ENCODE measurements at places on chromosomes 5 and 9. TPM values are rescaled to one million over a fixed set of nuclear protein-coding genes. Genes with fewer than 3 reads are reported as not detected.

- no peak for DNase-seq
Observed at GRCh38 chr5:169954786-169955185, 25.5 kb downstream of the INSYN2B start.

DIPK1B gene
- total RNA-seq: 26.3 TPM

- DNase-seq: peak; percentile 26
Observed at GRCh38 chr5:113806904-113807303, 293.4 kb downstream of the YTHDC2 start.

PCDHGB5 gene
- 33.6 TPM for total RNA-seq

NTRK2 gene
- total RNA-seq: 6.5 TPM

DNA sequence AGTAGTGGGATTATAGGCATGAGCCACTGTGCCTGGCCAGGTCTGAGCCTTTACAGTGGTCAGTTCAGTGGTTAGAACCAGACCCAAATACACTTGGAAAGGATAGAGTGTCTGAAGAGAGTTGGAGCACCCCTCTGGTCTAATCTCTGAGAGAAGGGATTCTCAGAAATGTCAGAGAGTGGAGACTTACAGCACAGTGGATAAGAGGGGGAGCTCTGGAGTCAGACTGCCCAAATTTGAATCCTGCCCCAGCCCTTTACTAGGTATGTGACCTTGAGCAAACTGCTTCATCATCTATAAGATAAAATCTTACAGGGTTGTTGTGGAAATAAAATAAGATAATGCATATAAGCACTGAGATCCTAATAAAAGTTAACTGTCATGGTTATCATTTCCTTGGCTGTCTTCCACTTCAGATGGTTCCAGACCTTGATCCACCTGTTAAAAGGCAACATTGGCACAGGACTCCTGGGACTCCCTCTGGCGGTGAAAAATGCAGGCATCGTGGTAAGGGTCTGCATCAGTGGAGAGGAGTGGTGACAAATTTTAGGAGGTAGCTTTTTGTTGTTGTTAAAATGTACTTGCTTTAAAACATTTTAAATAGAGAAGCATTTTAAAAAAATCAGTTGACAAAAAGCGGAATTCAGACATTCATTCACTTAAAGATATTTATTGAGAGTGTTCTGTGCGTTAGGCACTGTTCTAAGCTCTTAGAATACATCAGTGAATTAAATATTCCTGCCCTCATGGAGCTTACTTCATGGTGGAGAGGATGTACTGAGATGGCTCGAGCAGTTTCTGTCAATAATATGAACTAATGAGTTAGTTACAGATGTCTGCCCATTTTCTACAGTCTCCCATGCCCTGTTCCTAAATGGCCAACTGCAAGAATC, 16.0 kb downstream of the SLC36A1 start:
- no peak for DNase-seq

EPB41L4A gene
- 10.6 TPM for total RNA-seq

DNA sequence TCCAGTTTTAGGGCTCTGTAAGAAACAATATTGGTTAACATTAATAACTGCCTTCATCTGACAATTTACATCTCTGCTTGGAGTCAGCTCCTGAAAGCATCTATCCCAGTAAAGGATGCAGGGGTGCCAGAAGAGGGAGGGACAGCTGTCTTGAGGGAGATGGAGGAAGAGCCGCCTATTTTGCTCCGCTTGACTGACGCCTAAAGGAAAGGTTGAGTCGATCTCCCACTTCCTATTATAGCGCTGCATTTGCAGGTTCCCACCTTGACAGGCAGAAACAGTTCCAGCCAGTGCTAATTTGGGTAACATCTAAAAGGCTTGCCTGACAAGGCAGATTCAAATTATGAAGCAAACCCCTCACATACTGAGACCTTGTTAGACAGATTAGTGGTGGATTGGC, 374.6 kb downstream of the SPATA31D1 start:
- no peak for DNase-seq

GRCh38 chr5:172777881-172778814, 7.2 kb upstream of the DUSP1 start:
- DNase-seq: peak; percentile 57

ENC1 gene
- 3.3 TPM for total RNA-seq

SAXO1 gene
- total RNA-seq: 0.37 TPM

DNA sequence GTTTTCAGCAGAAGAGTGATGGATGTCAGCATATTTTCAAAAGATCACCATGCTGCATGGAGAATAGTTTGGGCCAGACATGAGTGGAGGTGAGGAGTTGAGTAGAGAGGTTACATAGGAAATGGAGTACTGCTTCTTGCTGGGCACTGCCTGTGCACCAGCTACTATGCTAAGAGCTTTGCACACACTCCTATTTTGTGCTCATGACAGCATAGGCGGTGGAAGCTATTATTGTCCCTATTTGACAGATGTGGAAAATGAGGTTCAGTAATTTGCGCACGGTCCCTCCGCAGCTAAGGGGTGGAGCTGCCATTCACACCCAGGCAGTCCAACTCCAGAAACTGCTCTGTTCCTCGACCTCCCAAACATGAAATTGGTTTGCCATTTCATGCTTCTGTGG, 67.8 kb downstream of the ENTREP1 start:
- DNase-seq: no peak

DNA sequence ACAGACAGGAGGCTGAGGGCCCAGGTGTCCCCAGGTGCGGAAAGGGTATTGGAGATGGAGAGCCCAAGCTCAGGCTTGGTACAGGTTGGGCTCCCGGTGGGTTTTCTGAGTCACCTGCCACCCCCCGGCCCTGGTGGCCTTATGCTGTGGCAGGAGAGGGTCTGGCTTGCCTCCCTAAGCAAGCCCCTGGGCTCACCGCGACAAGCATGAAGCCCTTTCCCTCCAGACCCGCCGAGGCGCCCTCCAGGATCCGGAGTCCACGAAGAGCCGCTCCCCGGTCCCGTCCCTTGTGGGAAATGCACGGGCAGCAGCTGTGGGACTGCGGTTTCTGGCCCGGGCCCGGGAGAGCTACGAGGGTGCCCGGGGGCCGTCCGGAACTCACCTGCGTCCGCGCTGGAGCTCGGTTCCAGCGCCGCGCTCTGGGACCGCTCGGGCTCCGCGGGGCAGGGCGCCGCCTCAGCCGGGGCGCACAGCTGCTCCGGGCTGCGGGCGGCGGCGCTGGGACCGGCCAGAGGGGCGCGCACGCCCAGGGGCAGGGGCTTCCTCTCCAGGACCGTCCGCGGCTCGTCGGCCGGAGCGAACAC, 757 bp downstream of the SAPCD2 start:
- DNase-seq: no peak

LHX3 gene
- total RNA-seq: not detected

GRCh38 chr9:130001190-130001589, 41.8 kb downstream of the FNBP1 start:
- DNase-seq: no peak

- DNase-seq: no peak
Observed at GRCh38 chr5:74028406-74028805, 402.4 kb downstream of the ARHGEF28 start.

DNA sequence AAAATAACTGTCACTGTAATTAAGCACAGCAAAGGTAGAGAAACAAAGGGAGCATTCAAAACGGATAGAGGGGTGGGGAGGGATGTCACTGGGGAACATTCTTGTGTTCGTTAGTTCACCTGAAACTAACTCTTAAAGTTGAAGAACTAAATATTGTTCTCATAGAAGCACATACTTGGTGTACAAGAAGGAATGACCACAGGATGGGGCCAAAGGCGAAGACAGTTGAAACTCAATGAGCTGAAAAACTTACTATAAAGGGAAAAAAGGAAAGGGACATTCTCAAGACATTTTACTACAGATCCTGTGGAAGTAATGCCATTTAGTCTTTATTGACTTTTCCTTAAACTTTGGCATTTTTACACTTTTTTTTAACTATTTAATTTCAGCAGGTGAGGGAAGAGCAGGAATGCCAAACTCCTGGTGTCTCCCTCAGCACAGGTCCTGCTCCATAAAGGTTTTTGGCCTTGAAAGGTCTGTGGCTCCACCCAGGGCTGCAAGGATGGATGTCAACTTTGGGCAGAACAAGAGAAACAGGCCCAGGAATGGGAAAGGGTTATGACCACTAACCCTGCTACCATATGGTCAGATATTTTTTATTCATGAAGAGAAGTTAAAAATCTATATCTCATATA, 197.6 kb upstream of the RASA1 start:
- no peak for DNase-seq

- no peak for DNase-seq
Observed at GRCh38 chr9:20726144-20726543, 42.1 kb downstream of the FOCAD start.

PPP3R2 gene
- total RNA-seq: not detected

FAM81B gene
- total RNA-seq: 6.5 TPM

TNIP1 gene
- 35.6 TPM for total RNA-seq

- no peak for DNase-seq
Observed at GRCh38 chr5:107329850-107330249, 340.9 kb downstream of the EFNA5 start.

DNA sequence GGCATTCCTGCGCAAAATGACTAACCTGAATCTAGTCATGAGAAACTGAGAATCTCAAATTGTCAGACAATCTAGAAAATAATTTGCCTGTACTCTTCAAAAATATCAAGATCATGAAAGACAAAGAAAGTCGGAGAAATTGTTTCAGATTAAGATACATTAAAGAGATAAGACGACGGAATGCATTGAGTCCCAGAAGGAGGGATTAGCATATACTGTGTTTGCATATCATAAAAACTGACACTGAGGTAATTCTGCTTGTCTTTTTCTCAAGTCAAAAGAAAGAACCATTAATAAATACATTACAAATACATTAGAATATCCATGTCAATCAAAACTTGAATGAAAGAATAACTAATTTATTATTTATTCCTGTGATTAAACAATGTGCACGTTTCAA, 88.4 kb downstream of the CDH12 start:
- DNase-seq: no peak

DNA sequence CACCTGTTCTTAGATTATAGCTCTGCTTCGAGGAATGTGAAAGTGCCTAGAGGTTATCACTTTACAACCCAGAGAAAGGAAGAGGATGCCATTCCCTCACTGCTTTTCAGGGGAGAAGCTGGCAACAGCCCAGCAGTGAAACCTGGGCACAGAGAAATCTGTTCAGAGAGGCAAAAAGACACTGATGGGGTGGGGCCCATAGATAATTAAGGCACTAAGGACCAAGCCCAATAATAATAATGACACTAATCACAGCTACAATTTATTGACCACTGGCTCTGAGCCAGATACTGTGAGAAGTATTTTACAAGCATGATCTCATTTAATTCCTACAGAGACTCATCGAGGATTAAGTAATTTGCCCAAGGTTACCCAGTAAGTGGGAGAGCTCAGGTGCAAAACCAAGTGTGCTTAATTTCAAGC, 168.3 kb downstream of the PIK3R1 start:
- no peak for DNase-seq

DNA sequence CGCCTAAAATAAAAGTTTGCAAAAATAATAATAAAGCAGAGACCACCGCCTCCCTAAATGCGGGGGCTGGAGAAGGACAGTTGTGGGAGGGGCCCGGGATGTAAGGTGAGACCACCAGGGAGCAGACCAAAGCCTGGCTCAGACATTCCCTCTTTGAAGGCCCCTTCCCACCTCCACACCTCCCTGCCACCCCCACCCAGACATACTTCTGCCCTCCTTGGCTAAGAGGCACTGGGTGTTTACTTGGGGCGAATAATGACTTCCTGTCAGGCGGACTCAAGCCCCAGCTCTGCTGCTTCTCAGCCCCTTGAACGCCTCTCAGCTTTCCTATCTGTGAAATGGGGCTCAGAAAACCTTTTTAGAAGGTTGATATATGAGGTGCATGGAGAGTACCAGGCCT, 58.8 kb upstream of the GGTA1 start:
- no peak for DNase-seq

- DNase-seq: no peak
Observed at GRCh38 chr9:78539904-78540303, 243.0 kb downstream of the PSAT1 start.

Measured in uterus (tissue), 4 donors.